Lung (tissue), 17 donors: ENCODE measurements at places on chromosomes 12 and 14. TPM values are rescaled to one million over a fixed set of nuclear protein-coding genes. Genes with fewer than 3 reads are reported as not detected.

DNA sequence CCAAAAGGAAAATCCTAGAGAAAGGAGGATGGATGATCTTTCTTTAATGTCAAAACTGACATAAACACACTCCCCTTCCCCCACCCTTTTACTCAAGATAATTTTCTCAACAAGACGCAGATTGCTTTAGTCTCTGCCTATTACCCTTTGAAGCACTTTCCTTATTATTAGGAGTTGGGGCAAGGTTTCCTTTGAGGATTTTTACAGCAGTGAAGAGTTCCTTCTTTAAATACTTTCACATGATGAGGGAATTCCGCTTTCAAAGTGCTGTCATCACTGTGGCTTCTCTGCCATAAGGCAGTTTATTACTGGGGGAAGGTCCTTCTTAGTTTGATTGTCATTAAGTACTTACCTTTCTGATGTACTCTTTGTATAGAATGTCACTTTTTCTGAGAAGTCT is 172.1 kb downstream of the MSRB3 start:
- no peak for DNase-seq

Gene BDKRB1
- 5.4 TPM for polyA plus RNA-seq

DNA sequence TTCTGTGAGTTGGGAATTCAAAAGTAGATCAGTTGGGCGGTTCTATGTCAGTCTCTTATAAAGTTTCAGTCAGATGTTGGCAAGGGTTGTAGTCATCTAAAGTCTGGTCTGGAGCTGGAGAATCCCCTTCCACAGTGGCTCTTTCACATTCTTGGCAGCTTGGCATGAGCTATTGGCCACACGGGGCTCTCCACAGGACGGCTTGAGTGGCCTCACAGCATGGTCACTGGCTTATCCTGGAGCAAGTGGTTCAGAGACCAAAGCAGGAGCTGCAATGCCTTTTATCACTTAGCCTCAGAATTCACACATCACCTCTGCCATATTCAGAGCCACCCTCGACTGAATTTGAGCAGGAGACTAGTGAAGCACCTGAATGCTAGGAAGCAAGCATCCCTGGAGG is 7.1 kb upstream of the KICS2 start:
- no peak for DNase-seq

Gene CAPZA3
- polyA plus RNA-seq = not detected

- no peak for DNase-seq
Observed at GRCh38 chr14:68051146-68051545, 231.6 kb downstream of the RAD51B start.

DNA sequence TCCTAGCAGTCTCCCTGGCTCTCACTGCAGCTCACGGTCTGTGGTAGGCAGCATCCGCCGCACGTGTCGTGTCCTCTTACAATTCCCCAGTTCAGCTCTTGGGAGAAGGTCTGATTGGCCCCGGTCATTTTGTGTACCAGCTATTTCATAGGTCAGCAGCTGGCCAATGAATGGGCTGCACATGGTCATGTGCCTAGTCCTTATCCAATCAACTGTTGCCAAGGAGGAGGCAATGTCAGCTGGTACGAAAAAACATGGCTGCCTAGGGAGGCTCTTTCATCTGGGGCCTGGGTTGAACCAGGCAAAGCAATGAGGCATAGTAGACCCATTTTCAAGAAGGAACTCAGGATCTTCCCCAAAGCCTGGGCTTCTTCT is 46.1 kb downstream of the RNFT2 start:
- no peak for DNase-seq

- DNase-seq = no peak
Observed at GRCh38 chr12:38392554-38393144, 76.1 kb downstream of the ALG10B start.

Gene HSPB8
- polyA plus RNA-seq = 43.4 TPM

DNA sequence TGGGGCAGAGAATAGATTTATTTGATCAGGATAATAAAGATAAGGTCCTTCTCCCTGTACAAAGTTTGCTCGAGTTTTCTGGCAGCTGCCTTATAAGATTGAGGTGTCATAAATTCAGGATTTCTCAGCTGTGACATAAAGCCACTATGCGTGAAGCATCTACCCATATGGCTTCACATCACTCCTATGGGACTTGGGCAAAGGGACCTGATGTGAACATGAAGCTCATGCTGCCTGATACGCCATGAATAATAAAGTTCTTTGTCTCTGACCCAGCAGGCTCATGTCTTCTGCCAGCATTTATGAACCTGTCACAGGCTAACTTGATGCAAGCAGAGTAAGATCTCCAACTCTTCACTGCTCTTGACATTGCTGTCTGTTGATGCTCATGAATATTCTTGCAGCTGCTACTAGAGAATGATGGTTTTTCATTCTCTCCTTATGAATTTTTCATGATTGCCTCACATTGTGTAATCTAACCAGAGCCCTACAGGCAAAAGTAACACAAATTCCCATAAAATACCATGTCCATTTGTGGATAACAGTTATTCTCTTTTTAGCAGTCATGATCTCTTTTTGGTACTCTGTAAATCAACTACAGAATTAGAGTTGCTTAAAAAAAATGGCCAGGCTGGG is 49.0 kb upstream of the CPNE8 start:
- DNase-seq = no peak

DNA sequence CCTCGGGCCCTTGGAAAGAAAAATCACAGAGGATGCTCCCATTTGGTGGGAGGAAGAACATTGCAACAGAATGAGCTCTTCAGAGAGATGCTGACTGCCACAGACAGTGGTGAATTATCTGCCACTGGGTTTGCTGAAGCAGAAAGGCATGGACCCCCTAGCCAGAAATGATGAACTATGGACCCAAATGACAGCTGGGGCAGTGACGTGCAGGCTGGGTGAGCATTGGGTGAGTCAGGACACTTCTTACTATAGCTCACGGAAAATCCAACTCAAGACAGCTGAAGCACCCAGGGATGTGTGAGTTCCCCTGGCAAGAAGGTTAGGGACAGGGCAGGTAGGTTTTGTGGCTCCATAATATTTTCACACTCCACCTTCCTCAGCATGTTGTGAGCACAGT is 993.2 kb downstream of the BCL11B start:
- no peak for DNase-seq
